ENCODE measurements at places on chromosomes 4 and X.
A peak's percentile ranks its signal among the peaks of the same experiment; 100 is the strongest.

DNA sequence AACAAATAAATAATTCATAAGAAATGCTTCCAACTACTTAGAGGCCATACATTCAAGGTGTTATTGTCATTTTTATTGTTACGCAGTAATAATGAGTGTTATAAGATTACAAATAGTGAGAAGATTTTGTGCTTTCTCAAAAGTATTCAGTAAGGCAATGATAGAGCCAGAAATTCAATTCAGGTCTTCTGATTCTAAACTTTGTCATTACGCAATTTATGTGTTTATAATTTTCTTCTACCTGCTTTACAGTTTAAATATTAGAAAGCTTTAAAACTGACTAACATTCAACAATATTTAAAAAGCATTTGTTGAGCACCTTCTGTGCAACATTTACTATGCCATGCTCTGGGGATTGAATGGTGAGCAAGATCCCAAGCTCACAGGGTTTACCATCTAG is 183.4 kb upstream of the ETNPPL start:
- no peak for DNase-seq

DNA sequence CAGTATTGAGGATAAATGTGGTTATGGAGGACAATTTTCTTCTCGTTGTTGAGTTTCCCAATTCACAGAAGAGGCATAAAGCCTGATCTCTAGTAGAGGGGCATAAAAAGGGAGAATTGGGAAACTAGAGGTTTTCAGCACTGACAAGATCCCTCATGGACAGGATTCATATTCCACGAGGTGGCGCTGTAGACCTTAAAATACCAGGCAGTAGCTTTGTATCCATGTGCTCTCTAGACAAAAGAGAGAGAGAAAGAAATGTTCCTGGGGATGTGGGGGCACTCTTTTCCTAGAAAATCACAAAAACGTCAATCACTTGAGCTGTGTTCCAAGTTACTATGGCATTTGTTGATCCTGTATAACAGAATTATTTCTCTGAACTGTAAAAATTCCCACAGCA is 128.3 kb downstream of the MAGEE1 start:
- peak; percentile 1 for DNase-seq

DNA sequence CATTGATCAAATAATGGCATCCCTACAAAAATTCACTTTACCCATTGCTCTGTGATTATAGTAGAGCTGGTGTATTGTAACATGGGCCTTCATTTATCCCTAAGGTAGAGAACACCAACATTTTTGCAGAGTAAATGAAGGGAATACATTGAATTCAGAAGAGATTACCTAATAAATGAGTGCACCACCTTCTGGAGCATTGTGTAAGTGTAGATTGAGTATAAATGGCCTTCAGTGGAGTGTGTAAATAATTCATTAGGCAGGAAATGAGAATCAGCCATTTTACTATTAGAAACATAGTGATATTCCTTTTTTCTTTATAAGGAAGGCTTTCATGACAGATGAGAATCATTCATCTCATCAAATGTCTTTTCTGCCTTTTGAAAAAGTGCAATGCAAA is 155.8 kb downstream of the FAM47B start:
- DNase-seq, result no peak

- no peak for DNase-seq
Measured at GRCh38 chr4:105458001-105458400, 15.9 kb downstream of the PPA2 start.

- no peak for DNase-seq
Measured at GRCh38 chr4:80475798-80476197, 140.3 kb downstream of the CFAP299 start.

- DNase-seq, result peak; percentile 18
Measured at GRCh38 chrX:151359931-151360871, 36.8 kb upstream of the VMA21 start.

DNA sequence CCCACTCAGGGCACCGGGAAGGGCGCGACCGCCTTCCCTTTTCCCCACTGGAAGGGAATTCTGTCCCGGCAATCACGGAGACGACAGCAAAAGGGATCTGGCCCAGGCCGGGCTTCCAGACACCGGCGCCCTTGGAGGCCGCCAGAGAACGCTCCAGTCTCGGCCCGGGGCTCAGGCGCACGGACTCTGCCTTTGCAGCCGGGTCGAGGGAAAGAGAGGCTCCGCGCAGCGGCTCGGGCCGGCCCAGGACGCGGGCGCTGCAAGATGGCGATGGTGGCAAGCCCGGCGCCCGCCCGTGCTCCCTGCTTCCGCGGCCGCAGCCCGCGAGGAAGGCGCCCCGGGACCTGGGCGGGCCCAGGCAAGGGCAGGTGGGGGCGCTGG is 1.1 kb downstream of the CTBP1 start:
- no peak for DNase-seq

DNA sequence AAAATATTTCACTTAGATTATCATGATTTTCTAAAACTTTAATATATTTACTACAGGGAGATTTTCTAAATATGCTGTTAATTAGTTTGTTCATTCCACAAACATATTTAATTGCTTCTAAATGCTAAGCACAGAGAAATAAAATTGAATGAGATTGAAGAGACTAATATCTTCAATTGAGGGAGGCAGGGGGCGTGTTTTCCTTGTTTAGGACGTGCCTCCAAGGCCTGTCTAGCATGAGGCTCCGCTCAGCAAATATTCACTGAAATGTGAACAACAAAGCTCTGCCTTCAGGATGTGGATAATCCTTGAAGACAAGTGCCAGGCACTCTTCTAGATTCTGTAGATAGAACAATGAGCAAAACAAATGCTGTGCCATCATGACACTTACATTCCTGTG is 98.1 kb downstream of the TSPAN5 start:
- DNase-seq, result no peak

- DNase-seq, result peak; percentile 88
Measured at GRCh38 chrX:50827996-50828395, 14.0 kb upstream of the SHROOM4 start.

DNA sequence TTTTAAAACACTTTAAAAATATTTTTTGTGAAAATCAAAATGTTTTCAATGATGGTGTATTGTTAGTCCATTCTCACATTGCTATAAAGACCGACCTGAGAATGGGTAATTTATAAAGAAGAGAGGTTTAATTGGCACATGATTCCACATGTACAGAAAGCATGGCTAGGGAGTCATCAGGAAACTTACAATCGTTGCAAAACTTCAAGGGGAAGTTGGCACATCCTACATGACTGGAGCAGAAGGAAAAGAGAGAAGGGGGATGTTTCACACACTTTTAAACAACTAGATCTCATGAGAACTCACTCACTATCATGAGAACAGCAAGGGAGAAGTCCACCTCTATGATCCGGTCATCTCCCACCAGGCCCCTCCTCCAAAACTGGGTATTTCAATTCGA is 110.7 kb downstream of the TMEM47 start:
- DNase-seq, result peak; percentile 4

DNA sequence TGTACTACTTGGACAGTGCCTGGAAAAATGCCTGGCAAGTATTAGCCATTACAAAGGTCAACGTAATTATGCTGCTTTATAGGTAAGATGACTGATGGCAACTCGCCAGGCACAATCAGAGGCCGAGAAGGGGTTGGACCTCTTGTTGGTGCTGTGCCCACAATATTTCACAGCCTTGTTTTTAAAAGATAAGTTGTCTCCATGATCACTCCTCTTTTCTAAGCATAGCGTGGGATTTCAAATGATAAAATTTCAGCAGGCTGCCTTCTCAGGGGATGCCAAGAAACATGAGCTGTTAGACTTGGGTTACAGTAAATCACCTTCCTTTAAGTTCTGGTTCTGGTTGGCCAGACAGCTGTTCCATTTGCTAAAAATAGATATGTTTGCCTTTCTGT is 26.9 kb downstream of the HOPX start:
- DNase-seq, result no peak

DNA sequence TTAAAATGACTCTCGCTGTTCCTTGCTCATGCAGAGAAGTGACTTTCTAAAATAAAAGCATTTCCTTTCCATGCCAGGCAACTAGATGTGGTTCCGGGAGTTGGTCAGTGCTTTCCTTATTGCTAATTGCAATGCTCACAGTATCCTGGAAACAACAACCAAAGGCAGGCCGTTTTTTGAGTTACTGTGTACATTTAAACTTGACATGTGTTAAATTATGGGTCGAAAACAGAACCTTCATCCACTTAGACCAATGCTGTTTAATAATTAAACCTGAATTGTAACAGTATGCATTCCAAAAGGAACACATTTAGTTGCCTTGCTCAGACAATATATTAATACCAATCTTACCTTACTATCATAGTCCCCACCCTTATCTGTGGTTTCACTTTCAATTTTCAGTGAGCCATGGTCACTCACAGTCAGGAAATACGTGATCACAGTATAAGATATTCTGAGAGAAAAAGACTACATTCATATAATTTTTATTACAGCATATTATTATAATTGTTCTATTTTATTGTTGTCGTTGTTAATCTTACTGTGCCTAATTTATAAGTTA is 102.6 kb downstream of the HS6ST2 start:
- DNase-seq, result no peak

DNA sequence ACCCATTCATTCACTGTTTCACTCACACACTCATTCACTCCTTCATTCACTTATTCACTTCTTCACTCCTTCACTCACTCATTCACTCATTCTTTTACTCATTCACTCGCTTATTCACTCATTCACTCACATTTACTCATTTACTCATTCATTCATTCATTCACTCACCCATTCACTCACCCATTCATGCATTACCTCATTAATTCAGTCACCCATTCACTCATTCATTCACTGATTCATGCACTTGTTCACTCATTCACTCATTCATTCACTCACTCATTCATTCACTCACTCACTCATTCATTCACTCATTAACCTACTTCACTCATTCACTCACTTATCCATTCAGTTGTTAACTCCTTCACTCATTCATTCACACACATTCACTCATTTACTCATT is 70.8 kb downstream of the STK32B start:
- no peak for DNase-seq

- no peak for DNase-seq
Measured at GRCh38 chr4:6352031-6352692, 82.5 kb downstream of the WFS1 start.

Measured in HT1080 (cell line).